ENCODE measurements at places on chromosomes 16 and 17. TPM values are rescaled to one million over a fixed set of nuclear protein-coding genes. Genes with fewer than 3 reads are reported as not detected.

The SPNS1 gene
- 30.0 TPM for total RNA-seq

The SCPEP1 gene
- total RNA-seq, result 52.1 TPM

The CCDC154 gene
- total RNA-seq, result not detected

The PRSS22 gene
- total RNA-seq, result 2.0 TPM

The MPV17L gene
- total RNA-seq, result 11.7 TPM

The NECAB2 gene
- total RNA-seq, result 1.4 TPM

The ARHGAP23 gene
- 150 TPM for total RNA-seq

The GJD3 gene
- total RNA-seq, result 1.4 TPM

The SOCS3 gene
- total RNA-seq, result 32.9 TPM

The BAIAP3 gene
- total RNA-seq, result 23.0 TPM

The FBXO39 gene
- not detected for total RNA-seq

The LHX1 gene
- 0.58 TPM for total RNA-seq

DNA sequence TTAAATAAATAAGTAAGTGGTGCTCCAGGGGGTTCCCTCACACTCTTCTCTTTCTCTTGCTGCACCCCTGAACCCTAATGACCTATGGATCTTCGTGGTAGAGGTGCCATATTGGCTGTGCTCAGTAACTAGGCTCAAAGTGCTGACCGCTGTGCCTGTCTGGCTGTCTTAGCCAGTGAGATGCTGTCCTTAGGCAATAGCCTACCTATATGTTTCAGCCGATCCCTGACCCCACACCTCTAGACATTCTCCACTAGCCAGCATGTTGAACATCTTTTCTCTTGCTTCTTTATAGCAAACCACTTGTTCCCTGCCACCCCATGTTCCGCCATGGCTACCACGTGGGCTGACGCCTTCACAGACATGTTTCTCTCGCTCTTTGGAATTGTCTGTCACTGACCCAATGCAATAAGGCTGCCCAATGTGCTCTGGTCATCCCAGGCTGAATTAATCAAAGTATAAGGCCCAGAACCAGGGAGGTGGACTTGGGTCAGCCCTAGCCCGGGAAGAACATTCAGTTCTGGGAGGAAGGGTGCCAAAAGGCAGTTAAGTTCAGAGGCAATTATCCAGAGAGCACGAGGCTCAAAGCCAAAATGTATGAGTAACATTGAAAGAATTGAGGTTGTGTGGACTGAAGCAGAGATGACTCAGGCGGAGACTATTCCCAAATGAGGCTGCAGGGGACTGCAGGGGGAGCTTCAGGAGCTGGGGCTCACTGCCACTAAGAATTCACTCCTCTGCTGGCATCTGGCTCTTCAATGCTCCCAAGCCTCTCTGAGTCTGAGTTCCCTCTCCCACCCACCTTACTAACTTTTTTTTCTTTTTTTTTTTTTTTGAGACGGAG, 28.7 kb upstream of the TNRC6A start:
- peak; percentile 64 for DNase-seq

DNA sequence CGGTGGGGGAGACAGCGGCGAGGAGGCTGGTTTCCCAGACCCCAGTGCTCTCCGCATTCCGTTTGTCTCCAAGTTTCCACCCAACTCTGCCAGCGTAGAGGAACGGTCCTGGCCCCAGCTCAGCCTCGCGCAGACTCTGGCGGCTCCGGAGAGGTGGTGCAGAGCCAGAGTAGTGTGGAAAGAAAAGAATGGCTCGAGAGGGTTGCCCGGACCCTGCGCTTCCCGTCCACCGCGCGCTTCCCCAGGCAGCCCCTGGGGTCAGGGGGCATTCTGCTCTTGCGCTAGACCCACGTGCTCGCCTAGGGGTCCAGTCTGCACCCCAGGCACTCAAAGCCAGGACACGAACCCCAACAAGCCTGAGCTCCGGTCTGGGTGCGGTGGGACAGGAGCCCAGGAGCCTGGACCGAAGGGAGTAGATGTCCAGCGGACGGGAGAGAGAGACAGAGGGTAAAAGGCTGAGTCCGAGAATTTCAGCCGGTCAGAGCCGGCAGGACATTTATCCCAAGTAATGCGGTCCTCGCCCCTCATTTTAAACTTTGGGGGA, 3.8 kb downstream of the PMP22 start:
- peak; percentile 77 for DNase-seq

DNA sequence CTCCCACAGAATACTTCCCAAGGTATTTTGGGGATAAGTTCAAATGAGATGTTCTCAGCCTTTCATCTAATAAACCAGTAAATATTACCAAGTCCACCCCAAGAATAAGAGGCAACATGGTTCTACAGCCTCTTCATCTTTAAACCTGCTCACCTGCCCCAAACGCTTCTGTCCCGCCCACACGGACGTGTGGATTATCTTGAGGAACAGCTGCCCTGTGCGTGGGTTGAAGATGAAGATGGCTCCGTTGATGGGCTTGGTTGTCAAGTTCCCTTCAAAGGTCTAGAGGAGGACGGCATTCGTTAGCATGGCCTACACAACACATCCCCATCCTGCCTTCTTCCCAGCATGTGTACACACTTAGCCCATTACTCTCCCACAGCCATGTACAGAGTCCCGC, 8.4 kb upstream of the RILP start:
- no peak for DNase-seq

- no peak for DNase-seq
Observed at GRCh38 chr17:44348234-44348987, 3.3 kb downstream of the GRN start.

DNA sequence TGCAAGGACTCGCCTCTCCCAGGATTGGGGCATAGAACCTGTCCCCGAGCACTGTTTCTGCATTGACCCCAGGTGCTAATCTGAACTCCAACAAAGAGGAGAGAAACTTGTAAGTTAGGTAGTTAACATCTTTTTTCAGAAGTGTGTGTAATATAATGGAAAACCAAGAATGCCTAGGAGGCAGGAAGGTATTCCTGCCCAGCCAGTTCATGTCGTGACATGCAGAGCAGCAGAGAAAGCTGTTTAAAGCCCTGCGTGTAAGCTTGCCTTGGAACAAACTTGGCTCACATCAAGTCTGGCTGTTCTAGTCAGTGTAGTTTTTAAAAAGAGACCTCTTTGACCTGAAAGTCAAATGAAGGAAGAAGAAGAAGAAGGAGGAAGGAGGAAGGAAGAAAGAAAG, 2.1 kb upstream of the GNA13 start:
- DNase-seq, result no peak

GRCh38 chr16:75235721-75236193, 15.7 kb downstream of the BCAR1 start:
- no peak for DNase-seq

DNA sequence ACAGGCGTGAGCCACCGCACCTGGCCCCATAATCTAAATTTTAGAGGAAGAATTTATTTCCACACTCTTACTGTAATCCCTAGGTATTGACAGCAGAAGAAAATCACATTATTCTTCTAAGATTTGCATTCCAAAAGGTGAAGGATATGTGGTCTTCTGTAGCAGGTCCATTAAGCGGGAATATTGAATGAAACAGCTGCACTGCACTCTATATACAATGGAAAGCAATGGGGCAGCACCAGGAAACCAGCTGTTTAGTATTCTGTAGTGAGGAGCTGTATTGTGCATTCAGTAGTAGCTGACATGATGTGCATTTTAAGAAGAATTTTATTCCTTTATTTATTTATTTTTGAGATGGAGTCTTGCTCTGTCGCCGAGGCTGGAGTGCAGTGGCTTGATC, 49.6 kb downstream of the PSMD12 start:
- DNase-seq, result no peak

DNA sequence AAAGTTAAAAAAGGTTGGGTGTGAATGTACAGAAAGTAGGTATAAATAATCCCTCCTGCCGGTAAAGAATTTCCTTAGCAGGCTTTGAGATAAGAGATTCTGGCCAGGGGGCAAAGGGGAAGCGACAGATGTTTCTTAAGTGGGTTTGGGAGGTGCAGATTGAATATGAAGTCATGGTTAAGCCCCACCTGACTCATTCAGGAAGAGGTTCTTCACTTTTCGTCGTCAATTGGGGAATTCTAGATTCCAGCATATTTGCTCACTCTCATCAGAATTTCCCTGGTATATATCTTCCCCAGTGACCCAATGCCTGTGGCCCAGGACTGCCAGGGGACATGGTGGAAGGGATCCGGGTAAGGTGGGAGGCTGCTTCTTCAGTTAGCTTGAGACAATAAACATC, 127.8 kb downstream of the CPPED1 start:
- DNase-seq, result no peak

- no peak for DNase-seq
Observed at GRCh38 chr17:1773696-1774181, 11.9 kb downstream of the SERPINF1 start.

- no peak for DNase-seq
Observed at GRCh38 chr17:50918933-50919296, 52.8 kb upstream of the TOB1 start.

- DNase-seq, result no peak
Observed at GRCh38 chr17:67506966-67507365, 129.9 kb downstream of the PITPNC1 start.

DNA sequence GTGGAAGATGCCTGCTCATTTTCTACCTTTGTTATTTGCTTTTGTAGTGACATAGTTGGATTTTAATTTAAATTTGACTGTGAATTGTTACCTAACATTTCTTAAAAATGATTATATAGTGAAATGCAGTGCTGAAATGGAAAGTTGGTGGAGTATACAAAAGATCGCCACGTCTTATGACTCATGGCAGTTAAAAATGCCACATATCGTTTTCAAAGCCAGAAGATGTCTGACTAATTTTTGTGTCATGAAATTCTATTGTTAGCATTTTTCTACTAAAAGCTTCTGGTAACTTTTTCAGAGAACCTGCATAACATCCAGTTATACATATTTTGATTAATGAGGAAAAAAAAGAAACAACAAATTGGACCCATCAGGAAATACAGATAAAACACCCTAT, 20.6 kb downstream of the MAP2K4 start:
- no peak for DNase-seq

- DNase-seq, result no peak
Observed at GRCh38 chr16:88596483-88596882, 26.3 kb downstream of the ZC3H18 start.

GRCh38 chr17:43679911-43680310, 18.2 kb upstream of the MEOX1 start:
- DNase-seq, result no peak

GRCh38 chr17:81080019-81080418, 45.1 kb downstream of the BAIAP2 start:
- DNase-seq, result no peak

DNA sequence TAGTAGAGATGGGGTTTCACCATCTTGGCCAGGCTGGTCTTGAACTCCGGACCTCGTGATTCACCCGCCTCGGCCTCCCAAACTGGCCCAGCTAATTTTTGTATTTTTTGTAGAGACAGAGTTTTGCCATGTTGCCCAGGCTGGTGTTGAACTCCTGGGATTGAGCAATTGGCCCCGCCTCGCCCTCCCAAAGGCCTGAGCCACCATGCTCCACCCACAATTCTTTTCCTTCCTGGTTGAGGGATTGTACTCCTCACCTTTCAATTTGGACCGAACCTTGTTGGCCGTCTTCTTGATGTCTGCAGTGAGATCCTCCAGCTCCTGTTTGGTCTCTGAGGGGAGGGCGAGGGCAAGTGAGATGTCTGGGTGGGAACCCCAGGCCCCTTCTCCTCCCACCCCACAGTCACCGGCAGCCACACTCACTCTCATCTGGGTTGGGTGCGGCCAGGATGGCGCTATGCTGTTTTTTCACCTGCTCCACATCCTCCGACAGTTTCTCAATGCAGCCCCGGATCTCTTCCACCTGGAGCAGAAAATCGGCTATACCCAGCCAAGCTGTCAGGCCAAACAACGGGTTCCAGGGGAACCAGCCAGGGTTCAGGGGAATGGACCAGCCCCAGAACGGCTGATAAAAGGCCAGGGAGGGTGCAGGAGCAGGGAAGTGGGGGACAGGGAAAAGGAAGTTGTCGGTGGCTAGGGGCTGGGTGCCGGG, 9.6 kb downstream of the STX1B start:
- DNase-seq, result no peak

- DNase-seq, result peak; percentile 79
Observed at GRCh38 chr17:50863221-50863843, 2.8 kb downstream of the TOB1 start.

DNA sequence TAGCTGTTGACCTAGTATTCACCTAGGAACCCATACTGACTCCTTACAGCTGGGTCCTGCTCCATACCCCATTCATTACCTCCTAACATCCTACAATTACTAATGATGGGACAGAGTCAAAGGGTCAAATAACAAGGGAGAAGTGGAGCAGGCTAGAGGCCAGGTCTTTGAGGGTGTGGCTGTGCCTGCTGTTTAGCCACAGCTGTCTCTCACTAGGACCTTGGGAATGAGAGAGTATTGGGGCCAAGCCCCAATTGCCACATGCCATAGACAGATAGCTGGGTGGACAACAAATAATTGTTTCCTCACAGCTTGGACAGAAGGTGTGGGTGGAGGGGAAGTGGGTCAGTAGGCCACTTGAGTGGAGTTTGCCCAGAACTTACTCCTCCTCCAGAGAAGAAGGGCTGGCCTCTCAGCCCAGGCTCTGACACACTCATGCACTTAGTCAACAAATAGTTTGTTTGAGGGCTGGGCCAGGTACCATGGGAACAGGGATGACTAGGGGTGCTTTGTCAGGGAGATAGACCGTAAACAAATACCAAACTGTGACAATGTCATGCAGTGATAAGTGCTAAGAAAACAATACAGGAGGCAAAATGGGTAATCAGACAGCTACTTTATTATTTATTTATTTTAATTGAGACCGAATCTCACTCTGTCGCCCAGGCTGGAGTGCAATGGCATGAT, 10.2 kb upstream of the CENPT start:
- peak; percentile 86 for DNase-seq

Data from GM23338 (cell line).